Naive thymus-derived CD4-positive, alpha-beta T cell (primary cell): ENCODE measurements at places on chromosomes 13 and 19.

DNA sequence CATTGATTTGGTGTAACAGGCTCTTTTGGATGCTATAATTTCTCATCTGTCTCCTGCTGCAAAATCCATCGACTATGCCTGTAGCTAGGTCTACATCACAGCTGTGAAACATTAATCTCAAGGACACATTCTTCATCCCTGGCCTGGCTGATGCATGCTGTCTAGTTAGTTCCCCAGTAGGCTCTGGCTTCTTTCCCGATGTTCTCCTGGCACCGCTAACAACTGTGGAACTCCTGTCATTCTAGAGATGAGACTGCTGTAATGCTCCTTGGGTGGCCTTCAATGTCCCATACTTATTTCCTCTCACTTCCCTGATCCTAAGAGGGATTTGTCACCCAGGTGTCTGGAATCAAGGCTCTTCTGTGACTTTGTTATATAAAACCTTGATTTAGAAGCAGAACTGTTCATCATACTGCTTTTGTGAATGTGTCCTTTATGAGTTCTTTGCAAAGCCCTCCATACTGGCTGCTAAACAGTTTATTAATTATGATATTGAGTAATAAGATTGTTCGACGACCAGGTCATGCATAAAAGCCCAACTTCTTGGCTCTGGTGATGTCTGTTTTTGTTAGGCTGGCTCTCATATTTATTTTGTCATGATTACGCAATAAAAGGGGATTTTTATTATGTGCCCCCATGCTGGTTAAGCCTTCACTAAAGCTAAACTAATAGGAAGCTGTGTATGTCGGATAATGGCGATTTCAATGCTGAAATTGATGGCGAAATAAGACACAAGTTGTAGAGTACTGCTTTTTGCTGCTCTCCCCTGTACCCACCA lies 227.5 kb downstream of the DCT start:
- H3K27me3 ChIP-seq: no peaks in the 10 kb centered on the region
- H3K36me3 ChIP-seq: no peaks in the 10 kb centered on the region
- DNase-seq: no peak
- H3K4me3 ChIP-seq: no peak overlapping the region

DNA sequence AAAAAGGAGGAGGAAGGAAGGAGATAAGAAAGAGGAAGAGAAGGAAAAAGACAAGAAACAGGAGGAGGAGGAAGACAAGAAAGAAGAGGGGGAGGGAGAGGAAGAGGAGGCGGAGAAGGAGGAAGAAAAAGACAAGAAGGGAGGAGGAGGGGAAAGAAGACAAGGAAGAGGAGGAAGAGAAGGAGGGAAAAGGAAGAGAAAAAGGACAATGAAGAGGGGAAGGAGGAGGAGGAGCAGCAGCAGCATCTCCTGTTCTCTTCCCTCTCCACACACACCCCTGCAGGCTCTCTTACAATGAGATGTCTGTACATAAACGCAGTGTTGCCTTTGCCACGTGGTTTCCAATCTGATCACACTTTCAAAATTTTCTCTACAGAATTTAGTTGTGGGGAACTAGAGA lies 66.6 kb downstream of the RUBCNL start:
- H3K27ac ChIP-seq: peak overlapping the region; percentile 56
- H3K36me3 ChIP-seq: no peaks in the 10 kb centered on the region
- H3K27me3 ChIP-seq: no peaks in the 10 kb centered on the region
- DNase-seq: no peak
- peak overlapping the region; percentile 39 for H3K4me3 ChIP-seq
- H3K4me1 ChIP-seq: peaks cover 11% of the 10 kb centered on the region

DNA sequence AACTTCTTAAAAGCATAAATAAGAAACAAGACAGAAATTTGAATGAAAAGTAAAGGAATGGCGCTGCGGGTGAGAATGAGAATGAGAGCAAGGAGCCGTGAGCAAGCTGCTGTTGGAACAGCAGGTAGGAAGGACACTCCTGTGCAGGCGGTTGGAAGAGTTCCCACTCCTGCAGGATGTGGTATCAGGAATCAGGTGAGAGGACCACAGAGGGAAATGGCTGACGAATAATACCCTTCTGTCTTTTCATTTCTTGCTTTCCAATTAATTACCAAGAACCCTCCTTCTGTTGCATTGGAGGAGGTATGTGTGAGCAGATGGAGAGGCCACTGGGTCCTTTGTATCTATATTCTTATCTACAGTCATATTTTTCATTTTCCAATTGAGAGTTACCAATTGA lies 1504.2 kb downstream of the EFNB2 start:
- no peak overlapping the region for H3K27ac ChIP-seq
- no peaks in the 10 kb centered on the region for H3K27me3 ChIP-seq
- no peaks in the 10 kb centered on the region for H3K36me3 ChIP-seq
- no peak overlapping the region for H3K4me3 ChIP-seq
- no peak for DNase-seq

GRCh38 chr13:110628477-110628793 lies 13.1 kb downstream of the NAXD start:
- H3K4me1 ChIP-seq: no peaks in the 10 kb centered on the region
- no peak overlapping the region for H3K27ac ChIP-seq
- no peak overlapping the region for H3K4me3 ChIP-seq
- H3K36me3 ChIP-seq: no peaks in the 10 kb centered on the region
- H3K27me3 ChIP-seq: no peaks in the 10 kb centered on the region

DNA sequence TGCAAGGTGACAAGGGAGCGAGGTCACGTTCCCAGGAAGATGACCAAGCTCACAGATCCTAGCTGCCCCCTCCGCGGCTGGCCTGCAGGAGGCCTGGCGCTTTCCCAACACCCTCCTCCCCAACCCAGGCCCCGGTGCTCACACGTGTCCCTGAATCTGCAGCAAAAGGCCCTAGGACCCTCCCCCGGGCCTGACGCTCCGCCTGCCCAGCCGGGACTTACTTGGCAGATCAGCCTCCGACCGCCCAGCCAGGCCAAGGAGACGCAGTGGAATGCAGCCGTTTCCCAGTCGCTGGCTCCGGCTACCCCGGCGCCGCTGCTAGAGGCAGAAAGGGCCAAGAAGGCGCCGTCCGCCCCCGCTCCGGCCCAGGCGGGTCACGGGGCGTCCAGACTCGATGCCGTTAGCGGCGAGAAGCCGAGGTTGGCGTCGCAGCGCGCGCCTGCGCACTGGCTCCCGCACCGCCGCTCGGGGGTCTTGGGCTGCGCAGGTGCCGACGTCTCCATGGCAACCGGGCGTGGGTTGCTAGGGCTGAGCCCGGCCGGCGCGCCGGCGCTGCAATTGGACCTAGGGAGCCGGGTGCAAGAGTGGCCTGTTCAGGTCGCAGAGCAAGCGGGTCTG lies at the start of gene PNMA8A:
Gene PNMA8A, minus strand, starts transcription at position 448 of the 618 bp plus-strand sequence. CDS start 528 bp downstream, outside the sequence.
- peaks cover 8% of the 10 kb centered on the region for H3K27me3 ChIP-seq
- no peak within 1 kb of the TSS for H3K4me3 ChIP-seq
- no peaks in the 10 kb centered on the region for H3K4me1 ChIP-seq
- no peak within 1 kb of the TSS for H3K27ac ChIP-seq
- no peak for DNase-seq

DNA sequence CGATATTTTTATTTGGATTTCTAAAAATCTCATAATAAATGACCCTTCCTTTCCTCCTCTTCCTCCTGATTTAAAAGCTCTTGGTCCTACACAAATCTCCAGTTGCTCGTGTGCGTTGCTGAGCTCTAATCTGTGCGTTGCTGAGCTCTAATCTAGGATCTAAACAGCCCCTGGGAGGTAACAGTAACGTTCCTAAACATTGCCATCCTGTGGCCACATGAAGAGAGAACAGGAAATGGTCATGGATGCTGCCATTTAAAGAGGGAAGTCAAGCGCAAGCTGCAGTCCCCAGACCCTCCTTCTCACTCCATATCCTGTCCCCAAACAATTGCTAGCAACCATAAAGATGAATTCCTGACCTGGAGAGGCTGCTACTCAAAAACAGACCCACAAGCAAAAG lies 170.8 kb downstream of the NUFIP1 start:
- no peaks in the 10 kb centered on the region for H3K4me1 ChIP-seq
- no peak overlapping the region for H3K4me3 ChIP-seq
- DNase-seq: no peak

- no peak overlapping the region for H3K4me3 ChIP-seq
- no peak for DNase-seq
- H3K27ac ChIP-seq: no peak overlapping the region
- H3K36me3 ChIP-seq: no peaks in the 10 kb centered on the region
These were observed 1366.3 kb downstream of the OLFM4 start for GRCh38 chr13:54394908-54395307.

DNA sequence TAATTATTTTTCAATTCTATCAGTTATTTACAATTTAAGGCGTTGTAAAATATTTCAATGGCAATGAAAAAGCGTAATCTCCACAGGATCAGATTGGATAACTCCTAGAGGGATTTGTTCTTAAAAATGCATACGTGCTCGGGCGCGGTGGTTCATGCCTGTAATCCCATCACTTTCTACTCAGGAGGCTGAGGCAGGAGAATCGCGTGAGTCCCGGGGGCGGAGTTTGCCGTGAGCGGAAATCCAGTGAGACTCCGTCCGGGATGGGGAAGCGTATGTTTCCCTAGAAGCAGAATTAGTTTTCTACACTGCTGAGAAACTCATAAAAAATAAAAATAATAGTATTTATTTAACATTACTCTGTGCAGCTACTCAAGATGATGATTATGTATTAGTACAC lies 917.8 kb upstream of the PCDH20 start:
- no peaks in the 10 kb centered on the region for H3K27me3 ChIP-seq
- H3K27ac ChIP-seq: no peak overlapping the region
- no peak overlapping the region for H3K4me3 ChIP-seq
- H3K36me3 ChIP-seq: no peaks in the 10 kb centered on the region
- DNase-seq: no peak

- no peak within 1 kb of the TSS for H3K4me3 ChIP-seq
- H3K27me3 ChIP-seq: peaks cover 18% of the 10 kb centered on the region
- peaks cover 10% of the 10 kb centered on the region for H3K4me1 ChIP-seq
- no peak within 1 kb of the TSS for H3K27ac ChIP-seq
- no peaks in the 10 kb centered on the region for H3K36me3 ChIP-seq
These were observed at the start of gene GPR4 for GRCh38 chr19:45601524-45602374. TSS of gene GPR4 (minus strand) at chr19:45602212. CDS start at chr19:45591866, 10,346 bp downstream.

- DNase-seq: no peak
- no peaks in the 10 kb centered on the region for H3K36me3 ChIP-seq
These were observed 46.3 kb upstream of the DCT start for GRCh38 chr13:94525781-94526180.

DNA sequence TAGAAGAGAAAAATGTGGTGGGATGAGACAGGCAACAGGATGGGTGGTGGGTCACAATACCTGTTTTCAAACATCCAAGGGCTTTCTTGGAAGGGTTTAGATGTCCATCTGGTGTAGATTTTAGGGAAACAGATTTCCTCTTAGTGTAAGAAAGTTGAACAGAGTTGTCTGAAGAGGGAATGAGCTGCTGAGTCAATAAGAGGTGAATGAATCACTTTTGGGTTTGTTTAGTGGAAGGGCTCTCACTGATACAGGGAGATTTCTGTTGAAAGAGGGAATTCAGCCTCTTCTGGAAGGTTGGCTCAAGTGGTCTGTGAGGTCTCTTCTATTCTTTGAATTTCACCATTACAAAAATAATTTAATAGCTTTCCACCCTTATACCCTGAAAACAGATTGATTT lies 54.6 kb downstream of the LACC1 start:
- no peaks in the 10 kb centered on the region for H3K4me1 ChIP-seq
- no peaks in the 10 kb centered on the region for H3K27me3 ChIP-seq
- no peak for DNase-seq
- H3K4me3 ChIP-seq: no peak overlapping the region
- H3K27ac ChIP-seq: no peak overlapping the region

DNA sequence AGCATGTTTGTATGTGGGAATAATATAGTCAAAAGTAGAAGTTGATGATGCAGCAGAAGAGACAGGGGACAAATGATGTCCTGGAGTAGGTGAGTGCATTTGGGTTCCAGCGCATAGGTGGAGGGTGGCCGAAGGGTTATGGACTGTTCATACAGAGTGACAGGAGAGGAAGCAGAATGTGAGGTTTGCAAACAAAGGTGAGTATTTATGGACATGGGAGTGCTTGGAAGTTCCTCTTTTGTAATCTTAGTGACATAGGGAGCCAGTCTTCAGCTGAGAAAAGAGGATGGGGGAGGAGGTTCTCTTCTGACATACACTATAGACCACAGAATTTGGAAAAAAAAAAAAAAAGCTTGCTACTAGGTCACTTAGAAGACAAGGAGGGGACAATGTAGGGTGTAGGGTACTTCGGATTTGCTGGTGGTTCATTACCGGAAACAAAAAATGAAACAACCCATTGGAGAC lies 331.6 kb downstream of the DLEU7 start:
- H3K4me1 ChIP-seq: peaks cover 15% of the 10 kb centered on the region
- DNase-seq: no peak
- peak overlapping the region; percentile 34 for H3K27ac ChIP-seq
- no peaks in the 10 kb centered on the region for H3K27me3 ChIP-seq
- peak overlapping the region; percentile 22 for H3K4me3 ChIP-seq
- H3K36me3 ChIP-seq: no peaks in the 10 kb centered on the region

DNA sequence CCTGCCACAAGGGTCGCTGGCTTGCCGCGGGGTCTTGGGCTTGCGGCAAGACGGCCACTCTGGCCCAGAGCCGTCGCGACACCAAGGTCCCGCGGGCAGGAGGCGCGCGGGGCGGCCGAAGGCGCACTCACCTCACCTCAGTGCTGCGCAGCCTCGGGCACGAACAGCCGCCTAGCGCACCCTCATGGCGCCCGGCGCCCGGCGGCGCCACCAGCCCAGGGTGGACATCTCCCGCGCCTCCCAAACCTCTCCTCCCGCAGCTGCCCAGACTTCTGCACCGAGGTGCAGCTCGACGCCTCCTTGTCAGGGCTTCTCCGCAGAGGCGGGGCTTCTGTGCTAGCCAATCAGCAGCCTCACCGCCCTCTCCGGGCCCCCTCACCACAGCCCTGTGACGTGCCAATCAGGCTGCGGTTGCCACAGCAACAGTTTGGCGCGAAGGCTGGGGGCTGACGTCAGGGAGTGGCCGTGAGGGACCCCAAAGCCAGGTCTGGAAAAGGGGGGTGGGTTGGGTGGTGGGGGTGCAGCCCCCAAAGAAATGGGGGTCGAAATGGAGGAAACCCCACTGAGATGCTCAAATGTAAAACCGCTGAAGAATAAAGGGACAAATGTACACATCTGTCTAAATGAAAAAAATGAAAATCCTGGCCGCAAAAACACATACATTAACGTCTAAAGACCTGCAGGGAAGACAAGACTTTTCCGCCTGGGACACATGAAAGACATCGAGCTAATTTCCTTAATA lies at the start of the genes PEG3 and ZIM2:
Gene PEG3, minus strand, starts transcription at position 276 of the 742 bp plus-strand sequence. CDS start 16,071 bp downstream, outside the sequence.
Gene ZIM2, minus strand, starts transcription at position 276 of the 742 bp plus-strand sequence. CDS start 16,449 bp downstream, outside the sequence.
- DNase-seq: no peak
- H3K4me1 ChIP-seq: no peaks in the 10 kb centered on the region
- H3K4me3 ChIP-seq: no peak within 1 kb of the TSS
- H3K27ac ChIP-seq: no peak within 1 kb of the TSS
- H3K27me3 ChIP-seq: no peaks in the 10 kb centered on the region

DNA sequence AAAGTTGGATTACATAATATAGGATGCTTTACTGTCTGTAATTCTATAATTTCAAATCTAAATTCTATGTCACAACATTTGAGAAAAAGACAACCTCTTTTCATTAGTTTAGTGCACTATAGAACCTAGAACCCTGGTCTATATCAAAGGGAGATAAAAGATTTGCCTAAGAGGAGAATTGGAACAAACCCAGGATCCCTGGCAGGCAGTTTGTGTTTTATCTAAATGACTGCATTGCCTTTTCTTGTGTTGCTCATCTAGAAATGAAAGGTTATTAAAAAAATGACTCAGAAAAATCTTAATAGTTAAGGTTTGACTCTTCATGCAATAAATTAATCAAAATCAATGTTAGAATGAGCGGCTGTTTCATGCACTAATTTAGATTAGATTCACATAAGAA lies 96.7 kb downstream of the PCDH9 start:
- H3K36me3 ChIP-seq: no peaks in the 10 kb centered on the region
- H3K27ac ChIP-seq: no peak overlapping the region
- no peak for DNase-seq
- H3K4me3 ChIP-seq: no peak overlapping the region

- no peaks in the 10 kb centered on the region for H3K4me1 ChIP-seq
- no peak for DNase-seq
- H3K27me3 ChIP-seq: no peaks in the 10 kb centered on the region
- no peak overlapping the region for H3K27ac ChIP-seq
- H3K36me3 ChIP-seq: no peaks in the 10 kb centered on the region
These were observed 23.1 kb upstream of the CDC16 start for GRCh38 chr13:114211446-114212157.
